CMK (cell line): ENCODE measurements at places on chromosomes 11 and 22.

- no peak for DNase-seq
Observed at GRCh38 chr11:22920939-22921565, 60.8 kb upstream of the CCDC179 start.

- no peak for DNase-seq
Observed at GRCh38 chr11:122604621-122605020, 50.9 kb upstream of the UBASH3B start.

DNA sequence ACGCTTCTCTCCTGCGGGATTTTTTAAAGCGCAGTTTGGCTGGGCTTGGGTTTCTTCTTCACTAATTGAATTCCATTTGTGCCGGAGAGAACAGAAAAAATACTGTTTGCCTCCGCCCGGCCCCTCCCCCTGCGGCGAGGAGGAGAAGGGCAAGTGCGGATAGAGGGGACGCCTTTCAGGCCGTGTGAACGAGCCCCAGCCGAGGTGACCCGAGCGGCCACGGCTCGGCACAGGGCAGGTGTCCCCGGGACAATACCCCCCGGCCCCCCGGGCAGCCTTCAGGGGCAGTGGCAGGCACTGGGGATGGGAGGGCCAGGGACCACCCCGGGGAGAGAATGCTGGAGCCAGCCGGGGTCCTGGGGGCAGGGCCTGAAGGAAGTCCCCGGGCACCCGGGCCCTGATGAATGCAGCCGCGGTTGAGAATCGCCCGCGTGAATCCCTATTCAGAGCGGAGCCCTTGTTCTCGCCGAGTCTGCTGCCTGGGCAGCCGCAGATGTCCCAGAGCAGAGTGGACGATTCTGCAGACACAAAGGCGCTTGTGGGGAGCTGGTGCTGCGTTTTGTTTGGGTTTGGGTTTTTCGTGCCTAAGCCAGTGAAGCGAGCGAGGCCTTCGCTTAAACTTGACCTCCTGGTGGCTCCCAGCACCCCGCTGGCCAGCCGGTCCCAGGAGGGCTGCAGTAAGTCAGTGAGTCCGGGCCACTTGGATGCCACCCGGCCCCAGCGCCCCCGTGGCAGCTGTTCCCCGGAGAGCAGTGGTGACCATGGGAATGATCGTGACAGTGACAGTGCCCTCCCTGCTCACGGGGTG lies 96.0 kb downstream of the WNT7B start:
- DNase-seq: no peak

DNA sequence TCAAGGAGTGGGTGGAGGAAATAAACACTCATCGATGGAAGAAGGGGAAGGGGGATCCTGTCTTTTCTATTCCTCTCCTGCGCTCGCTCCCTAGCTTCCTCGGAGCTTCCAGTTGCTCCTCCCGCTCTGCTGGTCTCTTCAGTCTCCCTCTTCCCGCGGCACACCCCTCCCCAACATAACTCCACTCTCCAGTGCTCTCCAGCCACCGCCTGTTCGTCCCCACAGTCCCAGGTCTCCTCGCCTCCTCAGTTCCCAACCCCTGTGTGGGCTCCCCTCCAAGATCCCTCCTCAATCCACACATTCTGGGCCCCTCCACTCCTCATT lies 438 bp downstream of the ZW10 start:
- DNase-seq: no peak

GRCh38 chr11:77968337-77968736 lies 26.1 kb downstream of the INTS4 start:
- DNase-seq: no peak

DNA sequence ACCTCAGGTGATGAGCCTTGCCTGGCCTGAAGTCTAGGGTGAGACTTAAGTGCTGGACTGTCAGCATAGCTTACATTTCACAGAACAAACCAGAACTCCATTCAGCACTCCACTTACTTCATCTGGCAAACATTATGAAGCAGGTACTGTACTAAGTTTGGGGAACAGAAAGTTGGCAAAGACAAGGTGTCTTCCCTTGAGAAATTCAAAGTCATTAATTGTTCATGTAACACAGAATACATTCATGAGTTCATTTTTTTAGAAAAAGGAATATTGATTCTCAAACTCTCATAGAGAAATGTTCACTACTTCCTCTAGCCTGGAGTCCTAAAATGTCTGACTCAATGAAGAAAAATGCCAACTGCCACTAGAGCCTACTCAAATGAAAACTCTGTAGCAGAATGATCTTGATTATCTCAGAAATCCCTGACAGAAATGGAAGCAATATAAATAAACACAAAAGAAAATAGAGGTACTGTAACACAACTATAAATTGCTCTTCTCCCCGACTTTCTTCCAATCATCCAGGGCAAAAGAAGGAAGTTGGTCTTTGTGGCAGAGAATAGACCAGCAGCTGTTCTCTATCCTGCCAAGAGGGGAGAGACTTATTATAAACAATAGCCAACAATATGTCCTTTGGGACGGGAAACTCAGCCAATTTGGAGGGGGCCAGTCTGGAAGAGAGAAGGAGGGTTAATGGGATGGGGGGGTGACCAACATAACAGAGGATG lies 129.2 kb upstream of the MTMR2 start:
- DNase-seq: no peak

DNA sequence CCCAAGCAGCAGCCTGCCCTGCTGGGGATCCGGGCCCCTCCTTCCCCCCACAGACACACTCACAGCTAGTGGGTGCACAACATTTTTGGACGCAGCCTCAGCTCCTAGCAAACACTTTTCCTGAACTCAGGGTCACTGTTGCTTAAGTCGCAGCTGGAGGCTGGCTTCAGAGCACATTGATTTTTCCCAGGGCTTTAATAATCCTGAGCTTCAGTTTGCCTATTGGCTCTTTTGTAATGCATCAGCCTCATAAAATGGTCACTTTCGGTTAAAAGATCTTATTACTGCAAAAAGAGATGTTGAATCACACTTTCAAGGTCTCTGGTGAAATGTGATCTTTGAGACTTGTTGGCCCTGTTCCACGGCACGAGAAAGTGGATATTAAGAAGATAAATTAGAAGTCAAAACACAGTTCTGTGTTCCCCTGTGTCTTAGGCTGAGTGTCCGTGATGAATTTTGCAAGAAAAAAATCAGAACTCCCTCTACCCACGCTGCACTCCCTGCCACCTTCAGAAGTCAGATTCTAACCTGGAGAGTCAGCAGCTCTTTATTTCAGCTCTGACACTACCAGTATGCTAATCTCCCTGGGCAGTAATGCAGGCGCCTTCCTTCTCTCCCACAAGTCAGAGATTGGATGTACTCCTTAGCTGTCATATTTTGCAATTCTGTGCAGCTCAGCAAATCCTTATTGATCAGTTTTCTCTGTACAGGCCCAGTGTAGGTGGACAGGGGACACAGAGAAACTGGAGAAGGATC lies 158.2 kb upstream of the E2F8 start:
- DNase-seq: no peak
